Foreskin keratinocyte (primary cell): ENCODE measurements at places on chromosomes 11 and 22. TPM values are rescaled to one million over a fixed set of nuclear protein-coding genes. Genes with fewer than 3 reads are reported as not detected.

GRCh38 chr11:126282736-126283591 is at the start of gene TIRAP:
Gene TIRAP (plus strand): TSS chr11:126283093. CDS start chr11:126290895, 7,802 bp downstream.
- peak; percentile 41 for DNase-seq

- no peak for DNase-seq
These were observed 38.2 kb downstream of the TRIOBP start for GRCh38 chr22:37734964-37735451.

OR5AR1 gene
- not detected in 2 replicates for total RNA-seq

DNA sequence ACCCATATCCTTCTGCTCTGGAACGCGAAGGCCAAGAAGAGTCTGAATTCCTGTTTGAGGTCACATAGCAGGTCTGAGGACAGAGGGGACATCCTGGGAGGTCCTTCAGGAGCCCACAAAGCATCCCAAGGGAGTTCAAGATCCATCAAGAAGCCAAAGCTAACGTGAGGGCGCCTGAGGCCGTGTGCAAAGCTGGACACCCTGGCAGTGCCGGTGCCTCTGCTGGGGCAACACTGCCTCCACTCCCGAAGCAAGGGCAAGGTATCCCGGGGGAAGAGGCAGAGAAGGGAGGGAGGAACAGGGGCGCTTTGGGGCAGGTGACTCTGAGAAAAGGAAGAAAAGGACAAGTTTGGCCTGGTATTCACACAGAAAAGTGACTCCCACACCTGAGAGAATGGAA is 50.3 kb upstream of the CDON start:
- DNase-seq: no peak

TMPRSS5 gene
- 0.14 TPM in 2 replicates for total RNA-seq

ROBO4 gene
- 1.5 and 6.4 TPM in 2 replicates for total RNA-seq

GRCh38 chr11:769887-770641 is 7.2 kb downstream of the GATD1 start:
- DNase-seq: no peak

GUCY1A2 gene
- not detected in 2 replicates for total RNA-seq

PANX3 gene
- total RNA-seq: not detected in 2 replicates

- DNase-seq: peak; percentile 33
These were observed 2.6 kb downstream of the EWSR1 start for GRCh38 chr22:29270475-29271271.

- no peak for DNase-seq
These were observed 236.8 kb downstream of the CASP12 start for GRCh38 chr11:104661471-104661870.

- no peak for DNase-seq
These were observed 580.5 kb downstream of the INSC start for GRCh38 chr11:15695096-15695721.
